Occipital lobe (tissue), 3 donors: ENCODE measurements at places on chromosomes 16 and 17.

DNA sequence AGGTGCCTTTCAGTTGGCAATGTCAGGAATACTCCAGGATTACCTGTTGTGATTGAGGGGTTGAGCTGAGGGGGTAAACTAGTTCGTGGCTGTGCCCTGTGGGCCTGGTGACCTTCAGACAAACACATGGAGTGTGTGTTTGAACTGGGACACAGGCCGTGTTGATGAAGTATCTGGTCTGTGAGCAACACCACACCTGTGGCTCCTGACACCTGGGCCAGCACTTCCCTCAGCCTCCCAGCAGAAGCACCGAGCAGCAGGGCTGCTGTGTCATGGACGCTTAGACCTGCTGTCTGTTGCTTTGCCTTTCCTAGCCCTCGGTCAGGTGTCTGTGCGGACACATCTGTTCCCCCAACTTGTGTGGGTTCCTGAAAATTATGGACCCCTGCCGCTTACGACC is 82.9 kb downstream of the KSR1 start:
- DNase-seq: no peak

DNA sequence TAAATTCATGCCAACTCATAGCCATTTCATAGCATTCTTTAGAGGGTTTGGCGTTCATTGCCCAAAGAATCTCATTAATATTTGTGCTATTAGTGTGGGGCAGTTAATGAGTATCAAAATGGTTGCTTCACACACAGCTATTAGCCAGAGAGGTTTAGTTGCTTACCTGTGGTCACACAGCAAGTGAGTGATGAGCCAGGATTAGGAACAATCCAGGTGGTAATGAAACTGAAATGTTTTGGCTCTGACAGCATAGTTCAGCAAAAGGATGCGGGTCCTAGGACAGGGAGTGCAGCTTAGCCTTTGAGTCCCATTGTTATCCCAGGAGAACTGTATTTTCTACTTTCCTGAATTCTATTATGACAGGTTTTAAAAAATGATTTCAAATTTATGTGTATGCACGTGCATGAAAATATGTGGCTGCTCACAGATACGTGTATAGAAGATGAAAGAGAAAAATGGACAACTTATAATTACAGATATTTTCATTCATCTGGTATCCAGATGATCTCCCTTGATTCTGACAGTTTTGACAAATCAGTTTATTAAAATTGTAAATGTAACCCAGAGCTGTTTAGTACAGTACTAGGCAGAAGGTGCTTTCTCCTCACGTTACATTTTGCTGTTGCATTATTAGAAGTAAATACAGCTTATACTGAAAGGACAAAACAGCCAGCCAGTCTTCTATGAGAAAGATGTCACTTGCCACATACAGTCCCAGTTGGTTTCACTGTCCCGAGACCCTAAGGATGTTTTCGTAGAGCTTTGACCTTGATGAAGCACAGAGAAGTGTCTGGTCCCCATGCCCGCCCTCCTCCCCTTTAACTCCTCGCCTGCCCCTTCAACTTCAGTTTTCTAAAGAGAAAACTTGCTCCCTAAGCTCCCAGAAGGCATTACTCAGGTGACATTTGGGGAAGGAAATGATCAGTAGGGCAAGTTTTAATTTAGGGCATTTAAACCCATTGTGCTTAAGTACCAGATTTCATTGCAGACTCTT is 99.8 kb upstream of the TBX2 start:
- DNase-seq: no peak

DNA sequence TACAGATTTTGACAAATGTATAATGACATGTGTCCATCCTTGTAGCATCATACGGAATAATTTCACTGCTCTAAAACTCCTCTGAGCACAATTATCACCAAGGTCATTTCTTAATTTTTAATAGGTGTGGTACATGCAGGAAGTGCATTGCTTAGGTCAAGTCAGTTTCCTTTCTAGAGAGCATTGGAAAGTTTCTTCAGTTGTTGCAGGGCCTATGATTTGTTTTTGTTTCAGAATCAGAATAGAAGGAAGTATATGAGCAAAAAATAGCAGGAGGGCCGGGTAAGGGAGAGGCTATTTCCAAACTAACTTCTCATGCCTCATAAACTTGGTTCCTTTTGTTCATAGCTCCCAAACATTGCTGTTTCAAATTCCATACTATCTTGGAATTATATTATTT is 24.0 kb upstream of the SLFN5 start:
- DNase-seq: no peak

DNA sequence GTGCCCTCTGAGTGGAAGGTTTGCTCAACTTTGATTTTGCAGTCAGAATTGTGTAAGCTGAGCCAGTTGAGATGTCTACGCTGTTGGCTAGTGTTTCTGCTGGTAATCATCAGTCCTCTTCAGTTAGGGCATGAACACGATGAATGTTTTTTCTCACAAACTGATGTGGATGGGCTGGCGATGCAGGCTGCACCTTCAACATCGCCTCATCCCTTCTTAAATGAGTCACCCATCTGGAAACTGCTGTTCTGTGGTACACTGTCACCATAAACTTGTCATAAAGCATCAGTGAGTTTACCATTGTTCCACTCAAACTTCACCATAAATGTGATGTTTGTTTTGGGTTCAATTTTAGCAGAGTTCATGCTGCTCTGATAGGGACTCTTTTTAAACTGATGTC is 8.4 kb downstream of the C16orf95 start:
- no peak for DNase-seq

GRCh38 chr16:12747261-12747660 is 56.4 kb downstream of the CPPED1 start:
- no peak for DNase-seq

DNA sequence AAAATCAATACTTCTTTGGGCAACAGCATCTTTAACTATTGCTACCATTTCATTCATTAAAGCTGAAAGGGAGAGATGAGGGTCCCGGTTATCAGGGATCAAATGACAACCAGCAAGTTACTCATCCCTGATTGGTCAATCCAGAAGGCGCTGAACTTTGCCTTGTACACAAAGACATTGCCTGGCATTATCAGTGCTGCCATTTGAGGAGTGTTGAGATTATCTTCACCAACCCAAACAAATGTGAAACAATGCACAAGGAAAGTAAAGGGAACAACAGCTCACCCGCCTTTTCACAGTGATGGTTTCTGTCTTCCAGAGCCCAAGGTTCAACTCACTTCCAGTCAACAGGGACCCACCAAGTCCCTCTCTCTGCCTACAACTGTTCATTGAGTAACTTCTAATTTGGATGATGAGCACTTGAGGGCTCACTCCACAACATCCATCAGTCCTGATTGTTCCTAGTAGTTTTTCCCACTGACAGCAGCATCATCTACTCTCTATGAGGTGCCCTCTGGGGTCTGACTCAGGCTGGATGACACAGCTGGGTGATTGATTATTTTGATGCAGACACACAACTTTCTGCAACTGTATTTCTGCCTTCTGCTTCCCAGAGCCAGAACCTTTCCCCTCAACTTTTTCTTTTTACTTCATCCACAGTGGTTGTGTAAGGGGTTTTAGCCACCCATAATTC is 32.0 kb downstream of the LYRM9 start:
- no peak for DNase-seq

- DNase-seq: no peak
Measured at GRCh38 chr17:12659500-12659899, 6.2 kb upstream of the MYOCD start.

GRCh38 chr16:4618645-4619418 is 4.1 kb upstream of the UBALD1 start:
- DNase-seq: no peak

- no peak for DNase-seq
Measured at GRCh38 chr16:12293913-12294312, 317.4 kb downstream of the SNX29 start.

GRCh38 chr16:4376893-4377572 is 5.4 kb downstream of the VASN start:
- no peak for DNase-seq

DNA sequence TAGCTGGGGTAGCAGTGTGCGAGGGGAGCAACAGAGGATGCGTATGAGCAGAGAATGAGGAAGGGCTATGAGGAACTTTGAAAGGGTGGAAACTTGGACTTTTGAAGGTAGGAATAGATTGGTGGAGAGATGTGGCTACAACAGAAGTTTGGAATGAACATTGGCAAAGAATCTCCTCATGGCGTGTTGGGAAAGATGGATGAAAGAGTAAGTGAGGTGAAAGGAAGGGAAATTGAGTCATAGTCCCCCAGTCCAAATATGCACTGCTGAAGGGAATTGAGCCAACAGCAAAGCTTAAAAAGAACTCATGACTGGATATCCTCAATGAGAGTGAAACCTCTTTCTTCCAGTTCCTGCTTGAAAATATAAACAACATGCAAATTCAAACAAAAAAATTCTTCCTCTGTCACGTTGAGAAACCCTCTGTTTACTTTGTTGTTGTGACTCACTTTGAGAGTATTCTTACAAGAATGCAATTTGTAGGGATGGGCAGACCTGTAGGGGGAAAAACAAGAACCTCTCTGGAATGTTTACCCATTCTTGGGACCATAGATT is 313.2 kb upstream of the KCNJ16 start:
- no peak for DNase-seq

DNA sequence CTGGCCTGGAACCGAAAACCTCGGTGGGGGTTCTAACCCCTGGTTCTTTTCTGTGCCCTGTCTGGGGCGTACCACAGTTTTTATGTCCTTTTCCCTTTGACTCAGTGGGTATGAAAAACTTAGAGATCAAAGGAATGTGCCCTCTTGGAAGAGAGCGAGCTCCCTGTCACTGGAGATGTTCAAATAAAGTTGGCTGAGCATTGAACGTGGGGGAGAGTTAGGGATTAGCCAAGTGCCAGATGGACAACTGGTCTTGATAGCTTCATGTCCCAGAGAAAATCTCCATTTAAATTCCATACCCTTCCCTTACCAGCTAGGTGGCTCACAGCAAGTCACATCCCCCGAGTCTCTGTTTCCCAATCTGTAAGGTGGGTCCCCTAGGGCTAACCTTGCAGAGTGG is 9.5 kb downstream of the ADGRG1 start:
- no peak for DNase-seq

GRCh38 chr17:46072998-46073397 is 73.9 kb downstream of the STH start:
- no peak for DNase-seq

DNA sequence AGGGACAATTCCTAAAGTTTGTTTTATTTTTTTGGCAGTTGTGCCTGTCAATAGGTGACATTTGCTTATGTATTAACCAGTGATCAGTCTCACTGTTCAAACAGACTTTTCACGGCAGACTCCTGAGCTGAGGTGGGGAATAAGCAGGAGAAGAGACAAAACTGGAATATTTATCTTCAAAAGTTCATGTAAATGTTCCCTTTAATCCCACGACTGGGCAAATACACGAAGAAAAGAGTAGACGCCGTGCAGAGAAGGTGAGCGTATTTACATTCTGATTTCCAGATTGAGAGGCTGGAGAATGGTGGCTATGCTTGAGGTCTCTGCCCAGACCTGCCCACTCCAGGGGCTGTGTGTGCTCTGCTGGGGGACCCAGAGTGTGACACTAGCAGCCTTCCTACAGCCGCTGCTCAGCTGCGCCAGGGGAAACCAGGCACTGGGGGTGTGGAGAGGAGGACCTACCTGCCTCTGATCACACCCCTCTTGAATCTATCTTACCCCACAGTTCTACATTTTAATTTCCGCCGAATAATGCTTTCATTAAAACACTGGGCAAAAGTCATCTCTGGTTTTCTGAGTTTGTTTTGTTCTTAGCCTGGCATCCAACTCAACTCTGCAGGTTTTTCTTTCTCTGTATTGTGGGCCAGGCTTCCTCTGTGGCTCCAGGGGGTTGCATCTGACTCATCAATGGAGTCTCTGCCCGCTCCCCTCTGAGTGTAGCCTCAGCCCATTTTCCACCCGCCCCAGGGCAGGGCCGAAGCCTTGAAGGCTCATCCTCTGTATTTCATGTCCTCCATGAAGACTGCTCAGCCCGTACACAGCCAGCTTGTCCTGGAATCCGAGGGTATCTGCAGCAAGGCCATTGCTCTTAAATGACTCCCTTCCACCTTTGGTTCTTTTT is 237.1 kb downstream of the NTN1 start:
- no peak for DNase-seq

- DNase-seq: no peak
Measured at GRCh38 chr17:49748791-49749190, 15.1 kb downstream of the FAM117A start.

- DNase-seq: no peak
Measured at GRCh38 chr17:74181341-74181740, 22.1 kb upstream of the RPL38 start.

GRCh38 chr17:28726226-28726626 is at the start of gene TLCD1:
TLCD1 (minus strand) TSS chr17:28726233; CDS start chr17:28726097, 136 bp downstream.
- peak; percentile 35 for DNase-seq

DNA sequence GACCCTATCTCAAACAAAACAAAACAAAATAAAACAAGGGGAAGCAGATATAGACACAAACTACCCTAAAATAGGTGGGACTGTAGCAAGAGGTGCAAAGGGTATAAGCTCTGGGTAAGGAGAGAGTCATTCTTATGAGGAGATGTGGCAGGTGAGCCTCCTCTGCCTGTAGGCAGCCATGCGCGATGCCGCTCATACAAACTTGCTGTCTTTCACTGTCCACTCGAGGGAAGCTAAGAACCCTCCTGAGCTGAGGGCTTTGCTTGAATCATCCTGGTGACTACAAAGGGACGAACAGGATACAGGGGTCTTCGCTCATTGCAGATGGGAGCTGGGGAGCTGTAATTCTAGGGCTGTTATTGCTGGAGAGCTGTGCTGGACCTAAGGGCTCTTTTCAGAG is 14.8 kb upstream of the IL27 start:
- DNase-seq: no peak

- DNase-seq: no peak
Measured at GRCh38 chr17:30793282-30793977, 31.1 kb downstream of the CRLF3 start.

DNA sequence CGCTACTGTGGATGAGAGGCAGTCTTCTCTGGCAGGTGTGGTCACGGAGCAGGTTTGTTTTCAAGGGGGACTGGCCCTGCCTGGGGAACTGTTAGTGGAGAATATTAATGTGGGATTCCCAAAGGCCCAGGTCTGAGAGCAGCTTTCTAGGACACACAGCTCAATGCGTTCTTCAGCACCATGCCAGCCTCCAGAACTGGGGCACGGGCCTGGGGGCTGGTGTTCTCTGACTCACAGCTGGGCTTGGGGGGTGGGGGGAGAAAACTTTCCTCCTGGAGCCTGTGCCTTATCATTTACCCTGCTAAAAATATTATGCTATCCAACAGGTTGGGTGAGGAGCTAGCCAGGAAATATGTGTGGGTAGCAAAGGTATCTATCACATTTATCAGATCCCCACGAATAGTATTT is 13.5 kb upstream of the LHX1 start:
- DNase-seq: no peak
